ENCODE measurements at places on chromosomes 1 and 21.

DNA sequence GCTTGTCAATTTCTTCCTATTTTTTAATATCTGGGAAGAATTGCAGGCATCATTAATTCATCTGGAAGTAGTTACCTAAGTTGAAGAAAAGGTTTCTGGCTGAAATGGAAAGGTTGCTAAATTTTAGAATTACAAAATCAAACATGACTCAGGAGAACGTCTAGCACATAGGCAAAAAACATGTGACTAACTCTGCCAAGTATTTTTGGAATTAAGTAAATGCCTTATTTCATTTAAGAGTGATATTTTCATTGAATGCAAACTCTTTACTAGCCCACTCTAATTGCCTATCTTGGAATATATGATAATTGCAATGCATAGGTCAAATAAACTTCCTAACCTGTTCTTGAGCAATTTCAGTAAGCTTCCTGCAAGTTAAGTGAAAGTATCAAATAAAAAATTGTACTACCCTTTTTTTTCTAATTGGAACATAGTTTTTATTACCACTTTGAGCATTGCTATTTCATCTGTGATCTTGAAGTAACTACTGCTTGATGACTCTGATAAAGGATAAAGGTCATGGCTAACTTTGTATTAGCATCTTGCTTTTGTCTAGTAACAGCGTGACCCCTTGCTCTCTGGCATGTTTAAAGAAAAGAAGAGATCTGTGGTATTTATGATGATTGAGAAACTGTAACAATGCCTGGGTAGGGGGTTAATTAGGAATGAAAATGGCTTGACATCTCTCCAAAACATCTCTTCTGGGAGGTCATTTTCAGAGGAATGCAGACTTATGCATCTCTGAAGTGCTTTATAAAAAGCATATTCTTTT, 208.3 kb upstream of the NCAM2 start:
- no peak for DNase-seq

- no peak for DNase-seq
Measured at GRCh38 chr1:23417570-23417969, 7.0 kb downstream of the TCEA3 start.

GRCh38 chr1:226223786-226224244, 351 bp downstream of the MIXL1 start:
- DNase-seq: peak; percentile 80

- DNase-seq: peak; percentile 53
Measured at GRCh38 chr1:161173711-161174110, 3.6 kb downstream of the B4GALT3 start.

- DNase-seq: no peak
Measured at GRCh38 chr1:178645808-178646200, 79.2 kb upstream of the RALGPS2 start.

DNA sequence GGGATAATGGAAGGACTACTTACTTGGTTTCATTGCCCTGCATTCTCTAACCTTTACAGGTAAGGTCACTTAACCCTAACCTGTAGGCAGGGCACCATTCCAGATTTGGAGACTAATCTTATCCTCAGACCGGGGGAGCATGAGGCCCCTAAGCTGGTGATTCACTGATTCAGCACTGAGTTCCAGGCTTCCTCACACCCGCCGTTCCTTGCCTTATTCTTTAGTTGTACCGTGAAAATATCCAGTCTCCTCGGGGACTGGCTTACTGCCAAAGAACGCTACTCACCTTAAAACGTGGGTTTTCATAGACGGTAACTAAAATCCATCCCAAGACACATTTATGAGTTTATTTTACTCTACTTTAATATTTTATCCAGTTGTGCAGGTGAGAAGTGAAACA, 44.3 kb upstream of the COL24A1 start:
- DNase-seq: no peak

DNA sequence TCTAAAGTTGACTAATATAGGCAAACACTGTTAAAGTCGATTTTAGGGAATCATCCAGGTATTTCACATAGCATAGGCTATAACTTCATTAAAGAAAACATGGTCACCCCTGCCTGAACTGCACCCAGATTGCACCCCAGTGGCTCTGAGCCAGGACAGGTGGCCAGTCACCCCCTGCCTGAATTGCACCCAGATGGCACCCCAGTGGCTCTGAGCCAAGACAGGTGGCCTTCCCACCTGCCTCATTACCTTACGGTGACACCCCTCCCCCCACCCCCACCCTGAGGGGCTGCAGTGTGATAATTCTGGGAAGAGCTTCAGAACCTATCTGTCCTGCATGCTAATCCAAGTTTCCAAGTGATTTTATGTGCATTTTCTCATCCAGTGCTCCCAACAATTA, 78.9 kb downstream of the DSCAM start:
- DNase-seq: no peak

- DNase-seq: no peak
Measured at GRCh38 chr1:32393832-32394140, 455 bp downstream of the BSDC1 start.

- DNase-seq: no peak
Measured at GRCh38 chr1:22978299-22978698, 5.6 kb upstream of the LACTBL1 start.

DNA sequence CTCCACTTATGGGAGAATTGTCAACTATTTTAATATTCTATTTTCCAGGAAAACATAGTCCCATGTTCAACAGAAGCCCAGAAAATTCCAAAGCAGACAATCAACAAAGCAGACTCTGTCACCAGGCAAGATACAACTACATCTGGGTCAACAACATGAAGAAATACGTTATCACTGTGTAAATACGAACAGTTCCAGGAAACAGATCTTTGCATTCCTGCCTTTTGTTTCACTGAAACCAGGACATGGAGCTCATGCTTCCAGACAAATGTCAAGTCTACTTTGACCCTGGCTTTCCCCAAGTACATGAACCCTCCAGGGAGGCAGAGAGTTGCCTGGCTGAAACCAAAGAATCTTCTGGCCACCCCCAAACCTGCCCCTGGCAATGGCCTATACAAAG, 106.7 kb downstream of the SETD4 start:
- DNase-seq: no peak

DNA sequence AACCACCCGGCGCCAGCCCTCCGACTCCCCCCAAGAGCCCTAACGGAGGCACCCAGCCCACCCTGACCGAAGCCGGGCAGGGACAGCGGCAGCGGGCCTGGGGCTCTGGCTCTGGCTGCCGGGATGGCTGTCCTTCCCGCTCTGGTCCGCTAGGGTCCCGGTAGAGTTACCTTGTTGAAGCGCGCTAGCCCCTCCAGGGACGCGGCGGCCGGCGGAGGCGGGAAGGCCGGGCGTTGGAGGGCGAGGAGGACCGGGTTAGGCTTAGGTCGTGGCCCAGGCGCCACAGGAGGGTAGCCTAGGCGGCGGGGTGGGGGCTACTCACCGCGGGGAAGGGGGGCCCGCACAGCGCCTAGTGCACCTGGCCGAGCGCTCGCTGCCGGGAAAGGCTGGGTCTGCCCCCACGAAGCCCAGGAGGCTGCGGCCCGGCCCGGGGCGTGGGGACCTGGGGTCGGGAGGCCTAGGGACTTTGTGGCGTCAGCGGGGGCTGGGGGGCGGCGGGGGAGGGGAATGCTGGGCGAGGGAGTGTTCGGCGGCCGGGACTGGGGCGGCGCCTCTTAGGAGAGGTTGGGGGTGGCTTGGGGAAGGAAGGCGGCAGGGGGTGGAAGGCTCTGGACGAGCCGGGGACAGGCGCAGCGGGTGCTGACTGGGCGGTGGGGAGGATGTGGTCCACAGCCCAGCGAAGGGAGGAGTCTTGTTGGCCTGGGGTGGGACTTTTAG, at the start of gene TRIM17:
Gene TRIM17, minus strand, starts transcription at position 645 of the 717 bp plus-strand sequence. CDS start 1,789 bp downstream, outside the sequence.
- peak; percentile 82 for DNase-seq

GRCh38 chr1:201192261-201192788, 1.7 kb downstream of the IGFN1 start:
- peak; percentile 2 for DNase-seq

DNA sequence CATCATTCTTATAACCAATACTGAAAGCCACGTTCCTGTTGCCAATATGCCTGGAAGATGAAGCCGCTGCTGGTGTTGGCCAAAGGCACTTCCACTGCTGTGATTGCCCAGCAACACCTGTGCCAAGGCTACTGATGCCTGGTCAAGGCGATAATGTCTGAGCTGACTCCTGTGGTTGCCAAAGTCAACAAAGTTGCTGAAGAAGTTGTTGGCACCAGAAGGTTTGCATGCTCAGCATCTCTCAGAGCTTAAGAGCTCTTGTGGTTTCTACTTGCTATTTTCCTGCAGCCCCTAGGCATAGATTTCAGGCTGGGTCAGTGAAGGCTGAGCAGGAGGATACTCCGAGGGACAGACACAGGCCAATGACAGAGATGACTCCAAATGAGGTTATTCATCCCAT, 63.4 kb upstream of the RAB3GAP2 start:
- no peak for DNase-seq

DNA sequence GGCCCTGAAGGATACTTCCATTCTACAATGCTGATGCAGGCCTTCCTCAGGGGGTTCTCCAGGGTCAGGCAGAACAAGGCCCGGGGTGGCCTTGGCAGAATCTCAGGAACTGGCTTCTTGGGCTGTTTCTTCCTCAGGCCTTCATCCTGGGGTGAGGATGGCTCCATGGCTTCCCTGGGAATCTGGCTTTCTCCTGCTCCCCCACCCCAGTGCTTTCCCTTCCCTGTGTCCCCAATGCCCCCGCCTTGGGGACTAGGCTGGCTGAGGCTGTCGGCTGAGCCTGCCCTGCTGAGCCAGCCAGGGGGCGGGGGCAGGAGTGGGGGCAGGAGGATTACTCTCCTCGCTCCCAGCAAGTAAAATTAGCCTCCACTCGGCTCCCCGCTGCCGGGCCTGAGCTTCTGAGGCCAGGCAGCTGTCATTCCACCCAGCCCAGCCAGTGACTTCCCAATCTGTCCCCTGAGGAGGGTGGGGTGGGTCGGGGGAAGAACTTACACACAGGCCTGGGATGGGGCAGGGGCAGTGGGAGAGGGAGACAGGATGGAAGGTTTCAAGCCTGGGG, at the start of gene CACNA1S:
Gene CACNA1S, minus strand, starts transcription at position 254 of the 559 bp plus-strand sequence. Its CDS starts 87 bp downstream, at position 167.
- DNase-seq: no peak

DNA sequence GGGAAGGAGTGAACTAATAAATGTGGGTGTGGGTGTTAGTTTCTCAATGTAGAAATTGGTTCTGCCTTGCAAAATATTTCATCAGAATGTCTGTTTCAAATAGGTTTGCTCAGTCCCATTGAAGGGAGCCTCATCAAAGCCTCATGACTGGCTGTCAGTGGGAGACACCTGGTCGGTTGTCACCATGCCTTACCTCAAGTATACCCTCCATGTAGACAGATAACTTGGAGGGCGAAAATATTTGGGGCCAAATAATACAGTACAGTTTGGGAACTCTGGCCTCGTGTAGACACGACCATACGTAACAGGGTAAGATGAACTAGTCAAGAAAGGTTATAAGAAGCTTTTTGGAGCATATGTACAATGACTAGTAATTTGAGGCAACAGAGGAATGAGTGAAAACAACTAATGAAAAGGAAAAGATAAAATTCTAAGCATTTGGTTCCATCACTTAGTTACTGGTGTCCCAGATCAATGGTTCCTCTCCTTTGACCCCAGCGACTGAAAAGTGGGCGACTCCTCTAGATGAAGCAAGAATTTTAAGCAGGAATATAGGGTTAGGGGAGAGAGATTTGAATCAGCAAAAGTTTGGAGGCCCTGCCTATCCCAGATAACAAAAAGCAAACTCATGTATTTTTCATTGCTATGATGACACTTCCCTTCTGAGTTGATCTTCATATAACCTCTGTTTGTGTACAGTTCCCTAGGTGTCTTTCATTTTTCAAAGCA, 163.9 kb downstream of the LRRC40 start:
- DNase-seq: no peak
